Tibial artery (tissue), 4 donors: ENCODE measurements at places on chromosomes 11 and 22.
A peak's percentile ranks its signal among the peaks of the same experiment; 100 is the strongest.

DNA sequence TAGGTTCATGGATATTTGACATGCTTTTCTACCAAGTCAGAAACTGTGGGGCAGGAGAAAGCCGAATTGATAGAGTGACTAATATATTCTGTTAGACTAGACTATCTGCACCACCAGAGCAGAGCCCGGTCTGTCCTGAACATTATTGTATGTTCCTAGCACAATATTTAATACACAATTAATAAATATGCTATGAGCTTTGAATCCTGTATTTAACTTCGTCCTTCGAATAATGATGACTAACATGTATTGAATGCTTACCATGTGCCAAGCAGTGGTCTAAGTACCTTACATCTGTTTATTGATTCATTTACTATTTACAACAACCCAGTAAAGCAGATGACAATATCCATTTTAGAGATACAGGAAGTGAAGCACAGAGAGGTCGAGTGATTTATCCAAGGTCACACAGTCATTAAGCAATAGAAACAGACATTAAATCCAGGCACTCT is 44.8 kb upstream of the ANO3 start:
- DNase-seq, result no peak

DNA sequence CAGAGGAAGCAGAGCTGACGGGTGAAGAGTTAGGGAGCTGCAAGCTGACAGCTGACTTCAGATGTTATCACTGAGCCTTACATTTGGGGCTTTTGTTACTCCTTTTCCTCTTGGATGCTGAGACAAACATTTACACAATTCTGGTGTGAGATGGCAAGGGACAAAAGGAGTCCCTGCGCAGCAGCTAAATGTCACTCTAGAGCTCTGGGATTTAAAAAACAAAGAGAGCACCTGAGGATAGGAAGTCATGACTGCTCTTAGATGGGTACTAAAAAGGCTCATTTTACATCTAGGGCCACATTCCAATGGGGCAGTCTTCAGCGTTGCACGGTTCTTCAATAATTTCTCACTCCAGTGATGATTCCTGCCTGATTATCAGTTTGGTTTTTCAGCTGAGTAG is 204.5 kb downstream of the RAB38 start:
- DNase-seq, result no peak

GRCh38 chr22:27492566-27493201 is 308.9 kb downstream of the MN1 start:
- DNase-seq, result no peak

- no peak for DNase-seq
Measured at GRCh38 chr22:35552196-35552842, 11.7 kb downstream of the RASD2 start.

- DNase-seq, result peak; percentile 20
Measured at GRCh38 chr22:18021431-18021830, 2.9 kb downstream of the MICAL3 start.

GRCh38 chr11:121321614-121322243 is 29.2 kb downstream of the SC5D start:
- peak; percentile 29 for DNase-seq

GRCh38 chr11:125177543-125177942 is 13.0 kb downstream of the PKNOX2 start:
- DNase-seq, result no peak

DNA sequence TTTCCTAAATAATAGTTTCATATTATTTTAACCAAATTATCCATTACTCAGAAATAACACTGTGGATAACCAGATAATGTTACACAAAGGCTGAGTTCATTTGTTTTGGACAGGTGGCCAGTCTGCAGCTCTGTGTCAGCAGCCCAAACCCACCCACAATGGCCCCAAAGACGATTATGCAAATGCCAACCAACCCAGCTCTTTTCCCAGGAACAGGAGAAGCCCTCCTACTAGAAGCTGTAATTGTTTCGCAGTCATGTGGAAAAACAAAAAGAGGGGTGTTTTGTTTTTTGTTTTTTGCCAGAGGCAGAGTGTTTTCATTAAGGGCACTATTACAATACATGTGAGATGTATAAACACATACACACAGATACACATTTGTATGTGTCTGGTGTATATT is 102.1 kb downstream of the FCHSD2 start:
- DNase-seq, result no peak
